Activated naive CD4-positive, alpha-beta T cell (primary cell): ENCODE measurements at places on chromosomes 3 and 15.

- DNase-seq: no peak
Measured at GRCh38 chr15:75362642-75363249, 5.7 kb downstream of the MAN2C1 start.

DNA sequence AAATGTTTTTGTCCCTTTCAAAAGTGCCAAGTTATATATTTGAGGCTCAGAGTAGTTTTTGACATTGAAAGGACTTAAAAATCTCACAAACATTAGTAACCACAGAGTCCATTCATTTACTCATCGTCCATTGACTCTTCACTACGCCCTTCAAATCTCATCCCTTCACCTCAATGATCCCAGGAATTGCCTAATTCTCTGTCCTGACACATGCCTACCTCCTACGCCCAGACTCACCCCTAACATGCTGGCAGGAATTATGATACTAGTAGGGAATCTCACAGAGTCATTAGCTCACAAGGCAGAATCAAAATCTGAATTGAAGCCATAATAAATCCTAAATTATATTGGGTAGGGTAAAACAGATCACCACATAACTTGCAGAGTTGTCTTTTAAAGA lies 410.1 kb downstream of the RAP2B start:
- DNase-seq: no peak

GRCh38 chr3:46094506-46094905 lies 67.2 kb upstream of the XCR1 start:
- DNase-seq: no peak

DNA sequence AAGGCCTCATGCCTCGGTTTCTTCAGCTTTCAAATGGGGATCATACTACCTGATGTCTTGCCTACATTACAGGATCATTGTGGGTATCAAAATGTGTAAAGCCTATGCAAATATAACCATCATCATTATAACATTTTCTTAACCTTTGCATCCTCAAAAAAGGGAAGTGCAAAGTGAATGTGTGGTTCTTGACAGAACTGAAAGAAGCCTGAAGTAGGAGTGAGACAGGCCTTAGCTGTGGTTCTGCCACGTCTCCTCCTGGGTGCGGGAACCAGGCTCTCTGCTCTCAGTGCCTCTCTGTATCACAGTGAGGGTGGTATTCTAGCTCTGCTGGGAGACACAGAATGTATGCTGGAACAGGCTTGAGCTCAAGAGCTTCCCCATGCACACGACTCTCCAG lies 316.9 kb upstream of the ICE2 start:
- no peak for DNase-seq

DNA sequence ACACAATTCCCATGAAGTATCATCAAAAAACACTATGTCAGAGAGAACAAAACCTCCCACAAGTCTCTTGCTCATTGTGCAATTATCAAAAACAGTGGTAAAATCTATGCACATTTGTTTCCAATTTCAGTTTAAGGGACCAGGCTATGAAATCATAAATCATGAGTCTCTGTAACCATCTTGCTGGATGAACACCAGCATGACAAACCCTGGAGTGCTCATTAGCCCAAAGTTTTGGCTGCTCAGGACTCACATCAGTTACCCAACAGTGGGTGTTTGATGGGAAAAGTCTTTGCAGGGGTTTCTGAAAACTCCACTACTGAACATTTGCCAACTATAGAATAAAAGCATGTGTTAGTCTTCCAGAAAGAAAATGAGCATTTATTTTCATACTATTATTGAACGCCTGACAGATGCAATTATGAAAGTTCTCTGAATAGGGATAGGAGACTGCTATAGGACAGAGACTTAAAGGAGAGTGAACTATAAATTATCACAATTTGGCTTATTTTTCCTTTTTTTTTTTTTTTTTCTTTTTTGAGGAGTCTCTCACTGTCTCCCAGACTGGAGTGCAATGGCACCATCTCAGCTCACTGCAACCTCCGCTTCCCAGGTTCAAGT lies 240.8 kb upstream of the KCNMB2 start:
- no peak for DNase-seq

- DNase-seq: no peak
Measured at GRCh38 chr3:80535286-80535685, 767.5 kb upstream of the ROBO1 start.

GRCh38 chr15:68687136-68687735 lies 108.4 kb downstream of the CORO2B start:
- no peak for DNase-seq

- DNase-seq: no peak
Measured at GRCh38 chr15:65942436-65942835, 73.1 kb downstream of the RAB11A start.

GRCh38 chr3:9893739-9894138 lies 3.3 kb downstream of the JAGN1 start:
- DNase-seq: no peak

GRCh38 chr3:129277829-129278271 lies 820 bp upstream of the HMCES start:
- DNase-seq: no peak

DNA sequence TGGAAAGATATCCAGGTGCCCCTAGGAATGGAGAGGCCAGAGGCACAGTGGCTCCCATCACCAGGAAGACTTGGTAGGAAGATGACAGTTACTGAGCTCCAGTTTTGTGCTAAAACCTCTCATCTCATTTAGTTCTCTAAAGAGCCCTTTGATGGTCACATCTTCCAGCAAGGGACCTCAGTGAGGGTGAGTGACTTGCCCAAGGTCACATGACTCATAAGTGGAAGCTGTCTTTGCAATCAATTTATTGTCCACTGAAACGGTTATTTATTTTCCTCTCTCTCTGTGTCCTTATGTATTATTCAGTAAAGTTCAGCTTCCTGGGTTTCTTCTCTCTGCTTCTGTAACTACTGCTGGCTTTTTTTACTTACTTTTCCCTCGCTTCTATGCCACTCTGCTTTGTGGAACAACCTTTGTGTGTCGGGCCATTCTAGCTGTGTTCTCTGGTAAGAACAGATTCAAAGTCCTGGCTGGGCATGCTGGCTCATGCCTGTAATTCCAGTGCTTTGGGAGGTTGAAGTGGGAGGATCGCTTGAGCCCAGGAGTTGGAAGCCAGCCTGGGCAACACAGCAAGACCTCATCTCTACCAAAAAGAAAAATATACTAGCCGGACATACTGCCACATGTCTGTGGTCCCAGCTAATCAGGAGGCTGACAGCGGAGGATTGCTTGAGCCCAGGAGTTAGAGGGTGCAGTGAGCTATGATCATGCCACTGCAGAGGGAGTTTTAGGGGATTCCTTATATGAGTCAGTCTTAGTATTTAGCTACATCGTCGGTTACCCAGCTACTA lies 55.9 kb downstream of the PDIA5 start:
- DNase-seq: no peak

DNA sequence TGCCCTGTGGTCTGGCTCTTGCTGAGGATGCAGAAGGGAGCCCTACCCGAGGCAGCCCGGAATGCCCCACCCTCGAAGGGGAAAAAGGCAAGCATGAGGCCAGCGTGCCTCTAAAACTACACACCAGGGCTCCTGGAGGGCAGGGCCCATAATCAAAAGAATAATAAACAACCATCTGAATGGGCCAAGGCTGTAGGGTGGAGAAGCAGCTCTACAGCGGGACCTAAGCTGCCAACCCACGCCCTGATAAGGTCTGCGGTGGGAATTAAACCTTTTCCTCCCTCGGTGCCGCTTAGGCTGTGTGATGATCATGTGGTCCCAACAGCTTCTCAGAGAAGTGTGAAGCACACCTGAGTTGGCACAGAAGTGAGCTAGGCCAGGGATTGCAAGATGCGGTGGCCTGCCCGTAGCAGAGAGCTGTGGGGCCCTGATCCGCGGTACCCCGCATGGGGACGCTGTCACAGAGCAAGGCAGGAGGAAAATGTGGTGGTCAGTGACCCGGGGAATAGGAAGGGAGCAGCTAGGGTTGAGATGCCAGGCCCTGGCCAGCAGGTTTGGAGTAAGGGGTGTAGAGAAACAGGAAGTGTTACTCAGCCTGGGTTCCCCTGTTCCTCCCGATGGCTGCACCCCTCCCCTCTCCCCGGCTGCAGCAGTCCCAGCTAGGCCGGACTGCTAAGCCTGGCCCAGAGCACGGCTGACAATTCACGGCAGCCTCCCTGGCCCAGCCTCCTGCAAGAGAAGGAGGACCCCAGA lies 1.1 kb upstream of the C15orf62 start:
- DNase-seq: no peak

DNA sequence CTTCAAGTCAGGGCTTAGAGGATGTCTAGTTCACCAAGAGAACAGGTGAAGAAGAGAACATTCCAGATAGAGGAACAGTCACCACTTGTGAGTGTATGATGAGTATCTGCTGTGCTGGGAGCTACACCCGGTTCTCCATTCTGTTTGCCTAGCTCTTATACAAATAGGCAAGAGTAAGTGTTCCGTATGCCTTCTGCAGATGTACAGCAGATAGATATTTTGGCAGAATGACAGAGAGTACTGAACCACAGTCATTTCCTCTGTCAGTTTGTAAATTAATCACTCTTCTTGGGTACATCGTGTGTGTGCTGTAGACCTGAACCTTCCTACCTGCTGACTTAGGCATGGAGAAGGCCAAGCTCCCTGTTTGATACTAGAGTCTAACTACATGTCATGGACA lies 108.3 kb upstream of the CTDSPL start:
- no peak for DNase-seq

DNA sequence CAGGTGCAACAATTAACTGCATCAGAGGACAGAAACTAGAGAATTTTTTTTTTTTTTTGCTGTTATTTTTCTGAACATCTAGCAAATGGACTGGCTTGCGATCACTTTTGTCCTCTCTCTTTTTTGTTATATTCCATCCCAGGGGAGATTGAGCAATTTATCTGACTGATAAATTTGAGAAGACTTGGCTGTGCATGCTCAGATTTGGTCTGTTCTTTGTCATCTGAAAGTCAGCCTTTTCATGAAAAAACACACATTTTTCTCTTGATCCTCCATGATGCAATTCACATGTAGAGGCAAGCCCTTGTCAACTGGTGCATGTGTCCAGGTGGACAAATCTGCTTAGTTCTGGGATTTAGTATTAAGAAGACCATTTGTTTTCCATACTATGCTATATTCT lies 309.3 kb downstream of the LRRC3B start:
- no peak for DNase-seq

DNA sequence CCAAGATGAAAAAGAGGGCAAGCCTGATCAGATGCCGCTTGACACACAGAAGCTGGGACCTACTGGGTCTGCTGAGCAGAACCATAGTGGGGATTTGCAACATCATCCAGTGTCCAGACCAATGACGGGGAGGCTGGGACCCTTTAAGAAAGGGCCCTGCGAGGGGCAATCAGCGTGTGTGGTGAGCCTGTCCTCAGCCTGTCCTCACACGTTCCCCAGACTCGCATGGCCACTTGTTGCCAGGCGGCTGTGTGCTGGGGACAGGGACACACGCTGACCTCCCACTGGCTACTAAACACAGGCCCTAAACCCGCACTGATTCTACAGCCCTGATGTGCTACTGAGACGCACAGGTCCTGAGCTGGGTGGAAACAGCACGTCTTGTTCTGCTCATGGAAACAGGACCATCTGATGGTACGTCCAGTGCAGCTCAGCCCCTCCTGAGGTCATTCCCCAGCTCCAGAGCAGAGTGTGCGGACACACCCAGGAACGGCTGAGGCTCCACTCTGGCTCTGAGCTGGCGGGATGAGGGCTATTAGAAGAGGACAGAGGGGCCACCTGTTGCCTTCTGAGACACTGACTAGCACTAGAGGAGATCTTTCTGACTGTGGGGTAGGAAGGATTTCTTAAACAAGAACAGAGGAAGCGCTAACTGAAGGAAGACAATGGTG lies 24.4 kb downstream of the PCSK6 start:
- DNase-seq: no peak

GRCh38 chr15:62994439-62994838 lies 48.1 kb upstream of the TPM1 start:
- no peak for DNase-seq

DNA sequence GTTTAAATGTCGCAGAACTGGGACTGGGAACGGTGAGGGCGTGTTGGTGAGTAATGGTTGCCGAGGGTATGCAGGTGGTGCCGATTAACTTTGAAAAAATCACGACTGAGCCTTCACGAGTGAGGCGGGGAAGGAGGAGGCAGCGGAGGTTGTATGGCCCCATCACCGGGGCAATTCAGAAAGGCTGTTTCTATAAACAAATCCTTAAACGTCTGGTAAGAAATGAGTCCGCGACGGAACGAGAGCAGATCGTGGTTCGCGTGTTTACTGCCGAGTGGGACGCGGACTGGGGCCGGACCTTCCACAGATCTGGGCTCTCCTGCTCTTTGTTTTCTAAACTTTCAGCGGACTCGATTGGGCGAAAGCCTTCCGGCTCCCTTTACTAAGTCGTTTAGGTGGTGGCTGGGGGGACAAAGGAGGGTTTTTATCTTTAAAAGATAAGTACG lies 2.7 kb downstream of the IGF1R start:
- peak; percentile 26 for DNase-seq

DNA sequence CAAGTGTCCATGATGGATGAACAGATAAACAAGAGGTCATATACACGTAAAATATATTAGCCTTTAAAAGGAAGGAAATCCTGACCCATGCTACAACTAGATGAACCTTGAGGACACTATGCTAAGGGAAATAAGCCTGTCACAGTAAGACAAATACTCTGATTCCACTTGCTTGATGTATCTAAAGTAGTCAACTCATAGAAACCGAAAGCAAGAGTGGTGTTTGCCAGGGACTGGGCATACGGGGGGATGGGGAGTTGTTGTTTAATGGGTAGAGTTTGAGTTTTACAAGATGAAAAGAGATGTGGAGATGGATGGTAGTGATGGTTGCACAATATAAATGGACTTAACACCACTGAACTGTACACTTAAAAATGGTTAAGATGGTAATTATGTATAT lies 65.4 kb downstream of the C3orf70 start:
- no peak for DNase-seq

- DNase-seq: no peak
Measured at GRCh38 chr3:15795651-15796308, 2.0 kb downstream of the ANKRD28 start.

DNA sequence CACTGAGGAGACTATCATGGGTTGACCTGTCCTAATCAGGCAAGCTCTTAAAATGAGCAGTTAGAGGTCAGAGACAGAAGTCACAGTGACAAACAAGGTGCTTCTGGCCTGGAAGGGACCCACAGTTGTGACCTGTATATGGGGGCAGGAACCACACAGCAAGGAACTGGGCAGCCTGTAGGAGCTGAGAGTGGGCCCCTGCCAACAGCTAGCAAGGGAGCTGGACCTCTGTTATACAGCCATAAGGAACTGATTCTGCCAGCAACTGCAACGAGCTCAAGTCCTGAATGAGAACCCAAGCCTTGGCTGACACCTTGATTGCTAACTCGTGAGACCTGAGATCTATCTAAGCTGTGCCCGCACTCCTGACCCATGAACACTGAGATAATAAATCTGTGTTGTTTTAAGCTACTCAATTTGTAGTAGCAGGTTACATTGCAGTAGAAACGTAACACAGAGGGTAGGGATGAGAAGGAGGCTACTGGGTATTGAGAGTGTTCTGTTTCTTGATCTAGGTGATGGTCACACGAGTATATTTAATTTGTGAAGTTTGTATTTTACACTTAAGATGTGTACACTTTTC lies 44.5 kb upstream of the MAGI1 start:
- DNase-seq: no peak
